GM04504 (cell line): ENCODE measurements at places on chromosomes 1 and 21.
A peak's percentile ranks its signal among the peaks of the same experiment; 100 is the strongest.

DNA sequence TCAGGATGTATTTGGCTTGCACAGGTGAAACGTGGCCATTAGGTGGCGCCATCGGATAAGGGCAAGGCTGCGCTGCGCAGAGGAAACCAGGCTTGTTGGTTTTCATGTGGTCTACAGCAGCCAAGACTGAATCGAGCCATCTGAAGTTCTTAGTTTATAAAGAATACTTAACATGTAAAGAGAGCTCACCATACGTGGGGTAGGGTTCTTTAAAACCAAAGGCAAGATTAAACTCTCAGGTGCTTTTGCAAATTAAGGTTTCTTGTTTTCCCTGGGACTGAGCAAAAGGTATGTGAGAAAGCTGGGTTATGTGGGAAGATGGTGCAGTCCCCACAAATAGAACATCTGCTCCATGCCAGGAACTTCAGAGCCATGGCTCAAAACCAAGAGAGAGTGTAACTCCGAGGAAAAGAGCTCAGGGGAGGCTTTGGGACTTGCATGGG, 9.3 kb downstream of the MASP2 start:
- peak; percentile 64 for DNase-seq

- no peak for DNase-seq
Measured at GRCh38 chr21:37845535-37845934, 70.7 kb downstream of the KCNJ6 start.

DNA sequence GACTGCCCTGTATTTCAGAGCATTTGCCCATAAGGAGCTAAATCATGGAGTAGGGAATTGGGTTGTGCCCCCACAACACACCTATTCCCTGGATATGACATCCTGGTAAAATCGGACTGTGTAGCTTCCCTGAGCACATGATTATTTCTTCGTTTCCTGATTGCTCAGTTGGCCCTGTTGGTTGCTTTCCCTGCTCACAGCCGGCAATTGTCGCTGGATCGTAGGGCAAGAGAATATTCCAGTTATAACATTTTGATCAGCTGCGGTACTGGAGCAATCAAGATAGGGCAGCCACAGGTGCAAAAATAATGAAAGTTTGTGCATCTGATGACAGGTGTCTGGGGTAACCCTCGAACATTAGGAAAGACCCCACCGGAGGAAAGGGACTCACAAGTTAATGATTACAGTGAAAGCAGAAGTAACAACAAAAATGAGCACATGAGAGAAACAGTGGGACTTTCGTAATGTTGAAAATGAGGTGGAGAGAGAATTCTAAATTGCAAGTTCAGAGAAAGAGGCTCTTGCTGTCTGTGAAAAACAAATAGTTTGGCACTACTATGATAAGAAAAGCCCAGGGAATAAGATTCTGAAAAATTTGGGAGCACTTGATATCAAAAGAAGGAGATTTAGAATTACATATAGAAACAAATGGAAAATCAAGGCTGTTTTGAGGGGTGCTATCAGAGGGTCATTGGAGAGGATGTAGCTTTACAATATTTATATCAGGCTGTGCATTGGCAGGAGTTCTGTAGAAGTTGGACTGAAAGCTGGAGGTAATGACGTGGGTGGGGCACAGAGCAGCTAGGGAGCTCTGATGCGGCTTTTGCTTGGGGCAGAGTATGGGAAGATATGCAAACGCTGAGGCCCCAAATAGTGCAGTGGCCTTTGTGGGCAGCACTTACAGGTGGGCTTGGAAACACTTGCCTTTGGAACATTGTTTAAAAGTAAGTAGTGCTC, at the start of gene MAB21L3:
MAB21L3 (plus strand) TSS at position 833 of the 957 bp plus-strand sequence. CDS start 1,217 bp downstream, outside the sequence.
- no peak for DNase-seq

DNA sequence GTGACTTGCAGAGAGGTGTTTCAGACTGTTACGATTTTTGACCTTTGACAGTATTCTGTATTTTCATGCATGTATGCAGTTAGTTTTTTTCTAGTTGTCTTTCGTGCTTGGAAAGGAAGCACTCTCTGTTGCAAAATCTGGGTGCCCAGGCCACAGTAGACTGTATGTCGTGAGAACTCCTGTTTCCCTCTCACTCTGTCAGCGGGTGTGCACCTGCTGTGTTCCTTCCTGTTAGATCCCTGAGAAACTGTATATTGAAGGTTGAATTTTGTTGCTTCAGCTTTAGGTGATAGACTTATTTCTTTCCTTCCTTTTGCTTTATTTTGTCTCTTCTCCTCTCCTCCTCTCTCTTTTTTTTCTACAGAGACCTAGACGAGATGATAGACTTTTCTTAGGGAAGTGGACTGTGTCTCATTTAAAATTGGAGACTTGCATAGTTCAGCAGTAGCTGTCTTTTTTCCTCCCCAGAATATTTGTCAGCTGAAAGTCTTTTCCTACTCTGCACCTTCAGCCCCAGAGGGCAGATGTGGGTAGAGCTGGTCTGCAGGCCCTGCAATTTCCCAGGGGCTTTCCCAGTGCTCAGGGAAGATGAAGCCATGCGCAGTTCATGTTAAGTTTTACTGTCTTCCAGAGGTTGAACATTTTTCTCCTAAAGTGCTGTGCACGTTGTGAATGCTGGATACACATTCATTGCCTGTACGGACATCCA, 1.4 kb downstream of the TRAPPC10 start:
- DNase-seq = no peak

GRCh38 chr1:12715896-12716437, at the start of gene AADACL3:
TSS of gene AADACL3 (plus strand) at chr1:12716110. CDS start at chr1:12716177, 67 bp downstream.
- no peak for DNase-seq

- no peak for DNase-seq
Measured at GRCh38 chr1:150210706-150211105, 25.2 kb downstream of the ANP32E start.

- DNase-seq = no peak
Measured at GRCh38 chr1:23625929-23626535, 65.6 kb upstream of the RPL11 start.

DNA sequence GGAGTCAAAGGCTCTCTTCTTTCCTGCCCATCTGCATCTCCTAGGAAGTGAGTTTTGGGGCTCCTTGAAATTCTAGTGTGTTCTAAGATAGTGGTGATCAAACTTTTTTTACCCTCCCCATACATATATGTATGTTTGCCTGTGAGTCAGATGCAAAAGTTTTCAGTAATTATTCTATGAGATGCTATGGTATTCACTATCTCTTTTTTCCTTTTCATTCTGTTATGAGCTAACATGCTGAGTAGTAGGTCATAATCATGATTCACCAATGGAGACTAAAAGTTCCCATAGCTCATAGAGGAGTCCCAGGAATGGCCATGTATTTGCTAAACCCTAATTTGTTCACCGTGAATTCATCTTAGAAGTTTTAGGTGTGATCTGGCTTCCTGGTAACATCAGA, 135.6 kb downstream of the GPR52 start:
- DNase-seq = no peak

DNA sequence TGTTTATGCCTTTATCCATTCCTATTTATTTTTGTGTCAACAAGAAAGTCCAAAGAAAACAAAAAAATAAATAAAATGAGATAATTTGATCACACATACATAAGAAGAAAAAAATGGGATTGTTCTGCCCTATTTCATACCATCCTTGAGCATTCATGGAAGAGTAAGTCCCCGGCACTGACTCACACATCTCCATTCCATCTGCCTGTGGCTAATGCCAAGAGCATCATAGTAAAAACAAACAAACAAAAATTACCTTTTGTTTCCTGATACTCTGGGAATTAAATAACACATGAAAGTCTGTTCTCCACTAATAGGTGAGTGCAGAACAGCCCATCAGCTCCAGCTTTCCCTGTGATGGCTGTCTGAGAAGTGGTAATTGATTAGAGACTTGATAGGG, 48.1 kb upstream of the BACE2 start:
- no peak for DNase-seq

GRCh38 chr21:36589352-36589971, 109.5 kb upstream of the SIM2 start:
- peak; percentile 50 for DNase-seq

- no peak for DNase-seq
Measured at GRCh38 chr1:244212219-244212618, 161.1 kb downstream of the ZBTB18 start.

GRCh38 chr1:1173793-1174415, at the start of gene TTLL10:
TSS of gene TTLL10 (plus strand) at chr1:1173880. CDS start at chr1:1179216, 5,336 bp downstream.
- no peak for DNase-seq

- no peak for DNase-seq
Measured at GRCh38 chr1:230495076-230495475, 68.9 kb upstream of the PGBD5 start.

- no peak for DNase-seq
Measured at GRCh38 chr1:244651956-244652622, 837 bp upstream of the DESI2 start.

- DNase-seq = peak; percentile 42
Measured at GRCh38 chr1:94416901-94417727, 1.1 kb upstream of the ABCD3 start.

GRCh38 chr1:40980068-40980452, 564 bp downstream of the CTPS1 start:
- DNase-seq = no peak

DNA sequence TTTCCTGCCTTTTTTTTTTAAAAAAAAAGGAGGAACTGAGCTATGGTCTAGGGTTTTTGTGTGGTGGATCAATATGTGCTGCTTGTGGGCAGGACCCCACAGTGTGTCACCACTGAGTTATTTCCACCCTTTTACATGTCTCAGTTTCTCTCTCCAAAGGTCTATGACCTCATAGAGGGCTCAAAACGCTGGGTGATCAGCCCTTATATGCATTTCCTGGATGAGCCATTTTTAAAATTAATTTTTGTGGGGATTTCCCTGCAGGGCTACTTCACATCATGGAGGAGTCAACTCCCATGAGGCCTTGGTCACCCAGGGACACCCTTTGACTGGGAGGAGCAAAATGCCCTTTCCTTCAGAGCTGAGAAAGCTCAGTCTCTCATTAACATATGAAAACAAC, 20.7 kb upstream of the HAO2 start:
- DNase-seq = no peak

- no peak for DNase-seq
Measured at GRCh38 chr1:227765261-227766014, 30.2 kb downstream of the SNAP47 start.

- no peak for DNase-seq
Measured at GRCh38 chr1:115496904-115497527, 144.8 kb upstream of the VANGL1 start.

GRCh38 chr21:26748066-26748465, 97.1 kb downstream of the ADAMTS1 start:
- DNase-seq = no peak

DNA sequence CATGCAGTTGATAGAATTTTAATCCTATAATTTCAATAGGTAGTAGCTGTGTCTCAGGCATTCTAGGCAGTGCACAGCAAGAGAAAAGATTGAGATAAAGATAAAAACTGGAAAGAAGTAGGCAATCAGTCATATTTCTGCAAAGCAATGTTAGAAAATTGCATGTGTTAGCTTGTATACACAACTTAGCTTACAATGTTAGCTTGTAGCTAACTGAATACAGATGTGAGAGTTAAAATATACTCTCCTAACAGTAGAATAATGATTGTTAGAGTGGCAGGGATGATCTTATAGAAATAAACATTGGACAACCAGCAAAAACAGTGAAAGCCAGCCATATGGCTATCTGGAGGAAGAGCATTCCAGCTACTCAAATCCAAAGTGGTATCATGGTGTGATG, 29.0 kb downstream of the PTPRC start:
- no peak for DNase-seq

- peak; percentile 58 for DNase-seq
Measured at GRCh38 chr1:198258491-198258890, 101.7 kb downstream of the NEK7 start.

DNA sequence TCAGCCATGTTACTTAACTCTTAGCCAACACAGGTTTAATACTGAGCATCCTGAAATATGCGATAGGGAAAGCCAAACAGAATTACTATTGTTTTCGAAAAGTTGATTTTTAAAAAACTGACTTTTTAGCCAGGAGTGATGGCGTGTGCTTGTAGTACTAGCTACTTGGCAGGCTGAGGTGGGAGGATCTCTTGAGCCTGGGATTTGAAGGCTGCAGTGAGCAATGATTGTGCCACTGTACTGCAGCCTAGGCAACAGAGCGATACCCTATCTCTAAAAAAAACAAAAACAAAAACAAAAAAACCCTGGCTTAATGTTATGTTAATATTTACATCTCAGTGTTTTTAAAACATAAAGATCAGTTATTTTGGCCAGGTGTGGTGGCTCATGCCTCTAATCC, 16.7 kb downstream of the NMNAT1 start:
- DNase-seq = no peak

- no peak for DNase-seq
Measured at GRCh38 chr1:17798799-17799382, 43.8 kb downstream of the ACTL8 start.

- no peak for DNase-seq
Measured at GRCh38 chr1:22053017-22053860, 730 bp downstream of the CDC42 start.

DNA sequence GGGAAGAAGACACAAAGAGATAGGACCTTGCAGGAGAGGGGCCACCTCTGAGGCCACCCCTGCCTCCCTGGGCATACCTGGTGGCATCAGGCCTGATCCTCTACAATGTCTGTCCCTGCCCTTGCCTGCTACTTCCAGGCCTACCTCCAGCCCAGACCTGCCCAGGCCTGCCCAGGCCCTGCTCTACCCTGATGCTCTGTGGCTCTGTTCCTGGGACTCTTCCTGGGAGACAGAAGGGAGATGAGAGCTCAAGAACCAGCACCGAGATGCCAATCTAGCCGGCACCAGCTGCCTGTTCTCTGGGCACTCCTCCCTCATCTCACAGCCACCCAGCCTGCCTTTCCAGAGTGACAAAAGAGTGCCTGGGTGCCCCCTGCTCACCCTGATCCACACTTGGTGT, 2.7 kb downstream of the CELF3 start:
- no peak for DNase-seq

GRCh38 chr21:16423921-16424320, 694.1 kb downstream of the USP25 start:
- DNase-seq = no peak

GRCh38 chr21:33197496-33197895, 32.2 kb upstream of the IFNAR2 start:
- no peak for DNase-seq

DNA sequence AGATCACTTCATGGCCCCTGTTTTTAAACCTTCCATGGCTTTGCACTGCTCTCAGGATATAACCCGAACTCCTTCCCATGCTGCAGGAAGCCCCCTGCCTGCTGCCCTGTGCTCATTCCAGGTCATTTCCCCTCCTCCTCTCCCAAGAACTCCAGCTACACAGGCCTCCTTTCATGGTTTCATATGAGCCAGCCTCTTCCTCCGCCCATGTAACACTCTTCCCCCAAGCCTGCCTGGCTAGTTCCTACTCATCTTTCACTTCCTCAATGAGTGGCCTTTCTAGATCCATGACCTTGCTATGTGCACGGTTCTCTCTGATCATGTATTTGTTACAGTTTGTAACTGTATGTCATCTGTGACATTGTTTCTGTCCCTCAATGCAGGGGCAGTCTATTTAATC, 3.1 kb upstream of the NCF2 start:
- DNase-seq = no peak

GRCh38 chr1:72186733-72187307, 95.5 kb downstream of the NEGR1 start:
- no peak for DNase-seq

- no peak for DNase-seq
Measured at GRCh38 chr1:28510970-28511440, 5.2 kb downstream of the RCC1 start.

GRCh38 chr1:22918644-22919043, 54.0 kb downstream of the LACTBL1 start:
- DNase-seq = no peak
